Vagina (tissue), 2 donors: ENCODE measurements at places on chromosomes 16 and 17.

DNA sequence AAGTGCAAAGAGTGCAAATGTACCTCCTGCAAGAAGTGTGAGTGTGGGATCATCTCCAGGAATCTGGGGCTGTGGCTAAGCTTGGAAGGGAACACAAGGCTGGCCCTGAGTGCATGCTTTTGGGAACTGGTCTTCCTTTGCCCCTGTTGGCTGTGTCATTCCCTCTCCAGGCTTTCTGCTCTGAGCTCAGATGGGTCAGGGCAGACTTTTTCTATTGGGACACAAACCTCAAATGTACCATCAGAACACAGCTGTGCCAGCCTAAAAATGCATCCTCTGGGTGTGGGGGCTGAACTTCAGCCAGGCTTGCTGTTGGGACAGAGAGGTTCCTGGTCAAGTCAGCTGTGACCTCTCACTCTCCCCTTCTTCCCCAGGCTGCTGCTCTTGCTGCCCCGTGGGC lies 914 bp downstream of the MT1B start:
- no peak for DNase-seq

DNA sequence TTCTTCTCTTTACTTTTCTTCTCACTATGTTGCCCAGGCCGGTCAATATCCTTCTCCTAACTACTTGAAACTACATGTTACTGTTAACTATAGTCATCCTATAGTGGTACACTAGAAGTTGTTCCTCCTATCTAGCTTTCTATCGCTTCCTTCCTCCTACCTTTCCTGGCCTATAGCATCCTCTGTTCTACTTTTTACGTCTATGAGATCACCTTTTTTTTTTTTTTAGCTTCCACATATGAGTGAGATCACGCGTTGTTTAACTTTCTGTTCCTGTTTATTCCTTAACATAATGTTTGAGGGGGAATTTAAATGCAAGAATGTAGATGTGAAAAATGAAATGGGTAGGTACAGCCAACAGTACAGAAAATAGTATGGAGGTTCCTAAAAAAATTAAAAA lies 30.5 kb upstream of the YPEL2 start:
- no peak for DNase-seq

GRCh38 chr16:11231367-11231970 lies 24.5 kb downstream of the SOCS1 start:
- no peak for DNase-seq

- DNase-seq: no peak
Observed at GRCh38 chr16:593406-593805, 3.5 kb downstream of the RAB40C start.

DNA sequence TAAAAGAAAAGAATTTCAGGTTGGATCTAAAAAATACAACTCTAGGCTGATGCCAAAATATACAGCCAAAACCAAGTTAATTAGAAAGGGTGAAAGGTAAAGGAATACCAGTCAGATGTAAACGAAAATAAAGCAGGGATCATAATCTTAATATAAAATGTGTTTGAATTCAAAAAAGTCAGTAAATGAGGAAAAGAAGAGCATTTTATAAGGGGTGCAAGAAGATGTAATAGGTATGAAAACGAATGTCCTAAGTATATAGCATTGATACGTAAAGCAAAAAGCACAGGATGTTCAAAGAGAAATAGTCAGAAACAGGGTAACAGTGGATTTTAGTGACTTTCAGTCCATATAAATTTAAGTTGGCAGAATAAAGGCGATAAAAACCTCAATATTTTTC lies 2.5 kb downstream of the OR3A1 start:
- DNase-seq: no peak
